Stimulated activated CD4-positive, alpha-beta T cell treated with anti-CD3 and anti-CD28 coated beads, Interleukin-4, amount 100 ng/mL, for 4 hours (primary cell): ENCODE measurements at places on chromosomes 16 and 17.

GRCh38 chr17:77294761-77295160, 154.0 kb downstream of the SEC14L1 start:
- DNase-seq, result no peak

- DNase-seq, result no peak
Observed at GRCh38 chr16:1870365-1871082, 1.4 kb downstream of the MEIOB start.

- DNase-seq, result no peak
Observed at GRCh38 chr17:78650093-78650715, 73.0 kb upstream of the DNAH17 start.

- DNase-seq, result no peak
Observed at GRCh38 chr17:36807496-36808179, 129.6 kb upstream of the LHX1 start.

- no peak for DNase-seq
Observed at GRCh38 chr17:42832213-42832933, 824 bp upstream of the PSME3 start.

- no peak for DNase-seq
Observed at GRCh38 chr17:58005031-58005727, 1.9 kb downstream of the SRSF1 start.

- no peak for DNase-seq
Observed at GRCh38 chr17:83144421-83145357, 65.3 kb downstream of the METRNL start.

DNA sequence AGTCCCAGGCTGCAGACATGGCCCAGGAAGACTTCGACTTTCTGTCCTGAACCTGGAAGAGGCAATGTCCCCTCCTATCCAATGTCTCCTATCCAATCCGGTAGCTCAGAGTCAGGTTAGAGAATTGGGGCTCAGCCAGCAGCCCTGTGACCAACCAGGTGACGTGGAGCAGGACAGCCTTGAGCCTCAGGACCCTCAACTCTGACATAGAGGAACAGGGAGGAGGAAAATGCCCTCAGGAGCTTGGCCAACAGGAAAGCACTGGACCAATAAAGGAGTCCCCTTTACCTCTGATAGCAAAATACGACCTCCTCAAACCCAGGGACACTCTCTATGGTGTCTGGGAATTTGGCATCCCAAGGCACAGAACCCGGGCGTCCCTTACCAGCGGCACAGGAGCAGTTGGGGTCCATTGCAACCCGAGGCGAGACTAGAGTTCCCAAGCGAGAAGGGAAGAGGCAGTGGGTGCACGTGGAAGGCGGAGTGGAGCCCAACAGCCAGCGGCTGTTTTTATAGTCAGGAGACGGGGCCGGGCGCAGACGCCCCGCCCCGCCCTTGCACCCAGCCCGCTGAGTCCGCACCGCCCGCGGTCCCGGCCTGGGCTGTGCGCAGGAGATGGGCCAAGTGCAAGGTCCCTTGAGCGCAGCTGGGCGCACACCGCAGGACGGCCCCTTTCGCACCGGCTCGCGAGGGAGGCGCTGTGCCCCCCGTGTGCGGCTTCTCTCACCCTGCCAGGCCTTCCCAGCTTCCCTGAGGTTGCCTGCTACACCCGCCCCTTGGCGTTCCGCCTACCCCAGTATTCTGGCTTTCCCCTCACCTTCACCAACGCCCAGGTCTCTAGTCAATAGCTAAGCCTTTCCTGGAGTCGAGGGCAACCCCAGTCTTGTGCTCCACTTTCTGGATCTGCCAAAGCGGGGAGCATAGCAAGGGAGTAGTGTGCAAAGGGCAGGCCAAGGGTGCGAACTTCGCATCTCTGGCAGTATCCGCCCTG, at the start of gene MT1G:
Gene MT1G (minus strand): TSS at position 485 of the 991 bp plus-strand sequence. CDS start 72 bp downstream, at position 413.
- DNase-seq, result peak; percentile 40

- no peak for DNase-seq
Observed at GRCh38 chr16:5604770-5605169, 507.2 kb upstream of the EEF2KMT start.

- no peak for DNase-seq
Observed at GRCh38 chr17:76670020-76670717, 26.6 kb upstream of the ST6GALNAC1 start.

DNA sequence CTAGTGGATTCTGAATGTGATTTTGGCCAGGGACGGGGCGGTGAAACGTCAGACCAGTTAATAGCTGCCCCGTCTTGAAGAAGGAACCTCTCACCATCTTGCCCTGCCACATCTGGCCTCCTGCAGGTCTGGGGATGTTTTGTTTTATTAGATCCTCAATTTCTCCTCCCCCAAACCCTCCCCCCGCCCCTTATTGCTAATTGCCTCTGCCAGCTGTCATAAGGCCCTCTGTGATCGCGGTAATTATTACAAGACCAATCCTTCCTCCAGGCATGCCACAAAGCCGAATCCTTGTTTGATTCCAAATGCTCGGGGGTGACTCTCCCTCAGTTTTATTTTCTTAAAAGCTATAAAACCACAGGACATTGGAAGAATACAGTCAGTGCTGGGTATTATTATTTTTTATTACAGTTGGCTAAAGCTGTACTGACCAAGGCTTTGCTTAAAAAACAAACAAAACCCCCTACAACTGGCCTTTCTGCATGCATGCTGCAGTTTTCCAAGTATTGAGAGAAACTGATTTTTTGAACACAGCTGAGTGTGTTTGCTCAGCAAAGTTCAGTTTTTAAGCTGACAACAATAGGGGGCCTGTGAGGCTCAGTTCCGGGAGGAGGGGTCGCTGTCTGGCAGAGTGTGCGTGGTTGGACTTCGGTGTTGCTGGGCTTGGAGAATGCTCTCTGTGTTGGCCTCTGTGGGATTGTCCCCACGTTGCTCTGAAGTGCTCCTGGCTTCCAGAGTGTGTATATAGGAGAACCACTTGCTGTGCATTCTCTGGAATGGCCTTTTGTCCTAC, 1.7 kb downstream of the KSR1 start:
- DNase-seq, result no peak

DNA sequence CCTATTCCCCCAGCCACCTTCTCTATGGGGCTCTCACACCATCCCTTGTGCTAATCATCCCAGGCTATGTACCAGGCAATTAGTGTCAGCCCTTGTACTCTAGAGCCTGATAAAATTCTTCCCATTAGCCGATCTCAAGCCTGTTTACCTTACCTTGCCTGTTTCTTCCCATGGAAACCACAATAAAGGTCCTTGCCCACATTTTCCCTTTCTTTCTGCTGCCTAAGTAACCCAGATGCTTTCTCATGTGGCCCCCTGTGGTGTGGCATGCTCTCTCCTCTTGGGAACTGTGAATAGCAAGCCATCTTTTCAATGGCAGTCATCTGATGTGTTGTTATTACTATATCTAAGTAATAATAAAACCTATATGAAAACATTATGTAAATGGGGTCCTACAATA, 265.8 kb upstream of the ELAC2 start:
- DNase-seq, result no peak

GRCh38 chr17:18259621-18260331, 686 bp upstream of the MIEF2 start:
- DNase-seq, result no peak
